HepG2 (cell line): ENCODE measurements at places on chromosomes 2 and 18. TPM values are rescaled to one million over a fixed set of nuclear protein-coding genes. Genes with fewer than 3 reads are reported as not detected.
A peak's percentile ranks its signal among the peaks of the same experiment; 100 is the strongest.

- H3K27me3 ChIP-seq = no peaks in the 10 kb centered on the region; the same call in 1 of the 2 replicates
- no peak overlapping the region for H3K27ac ChIP-seq
- DNase-seq = peak; percentile 33
- H3K36me3 ChIP-seq = no peaks in the 10 kb centered on the region
- H3K4me1 ChIP-seq = peaks cover 21% of the 10 kb centered on the region
Measured at GRCh38 chr18:22872900-22873537, 60.1 kb upstream of the RBBP8 start.

DNA sequence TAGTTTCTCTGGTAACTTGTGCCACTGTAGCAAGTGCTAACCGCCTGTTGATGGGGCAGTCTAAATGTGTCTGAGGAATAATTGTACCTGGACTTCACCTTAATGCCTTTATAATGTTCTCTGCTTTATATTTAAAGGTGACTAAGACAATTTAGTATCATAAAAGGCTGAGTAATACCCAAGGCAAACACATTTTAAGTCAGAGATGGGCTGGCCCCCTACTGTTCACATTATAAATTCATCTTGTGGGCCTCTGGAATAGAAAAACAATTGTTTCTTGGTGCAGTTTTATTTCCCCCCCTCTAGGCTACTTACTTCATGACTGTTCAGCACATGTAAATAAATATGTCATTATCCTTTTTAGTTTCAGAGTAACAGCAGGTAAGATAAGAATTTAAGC lies 559.3 kb upstream of the PIK3C3 start:
- H3K4me3 ChIP-seq = no peak overlapping the region
- DNase-seq = no peak
- H3K27me3 ChIP-seq = no peaks in the 10 kb centered on the region
- no peak overlapping the region for H3K27ac ChIP-seq
- no peaks in the 10 kb centered on the region for H3K36me3 ChIP-seq
- H3K4me1 ChIP-seq = no peaks in the 10 kb centered on the region

DNA sequence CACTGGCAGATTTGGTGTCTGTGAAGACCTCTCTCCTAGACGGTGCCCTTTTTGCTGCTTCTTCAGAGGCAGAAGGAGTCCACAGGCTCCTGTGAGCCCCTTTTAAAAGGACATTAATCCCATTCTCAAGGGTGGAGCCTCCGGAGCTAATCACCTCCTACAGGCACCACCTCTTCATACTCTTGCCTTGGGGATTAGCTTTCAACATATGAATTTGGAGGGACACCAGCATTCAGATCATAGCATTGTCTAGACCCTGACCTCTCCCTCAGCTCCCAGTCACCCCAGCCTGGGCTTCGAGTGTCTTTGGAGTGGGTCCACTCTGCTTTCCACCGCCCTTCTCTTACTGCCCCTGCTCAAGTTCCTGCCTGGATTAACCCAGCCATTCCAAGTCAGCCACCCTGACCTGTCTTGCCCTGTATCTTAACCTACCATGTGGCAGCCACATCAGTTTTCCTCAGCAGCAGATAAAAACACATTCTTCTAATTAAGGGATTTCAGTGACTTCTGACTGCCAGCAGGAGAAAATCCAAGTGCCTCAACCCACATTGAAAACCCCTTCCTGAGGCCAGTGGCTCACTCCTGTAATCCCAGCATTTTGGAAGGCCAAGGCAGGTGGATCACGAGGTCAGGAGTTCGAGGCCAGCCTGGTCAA lies 6.1 kb upstream of the NCL start:
- no peaks in the 10 kb centered on the region for H3K36me3 ChIP-seq
- peaks cover 12% of the 10 kb centered on the region for H3K4me1 ChIP-seq
- H3K27me3 ChIP-seq = 0 out of 3 replicates have a peak, but pooled peaks cover 6% of the 10 kb centered on the region
- no peak for DNase-seq
- no peak overlapping the region for H3K4me3 ChIP-seq
- H3K27ac ChIP-seq = no peak overlapping the region

GRCh38 chr2:110197452-110197851 lies 7.4 kb downstream of the NPHP1 start:
- no peak overlapping the region for H3K4me3 ChIP-seq
- no peak overlapping the region for H3K27ac ChIP-seq
- DNase-seq = peak; percentile 14
- no peaks in the 10 kb centered on the region for H3K36me3 ChIP-seq

GRCh38 chr2:24274809-24275208 lies 85.5 kb downstream of the ITSN2 start:
- DNase-seq = no peak
- peaks cover 3% of the 10 kb centered on the region; the same call in 1 of the 2 replicates for H3K4me1 ChIP-seq
- H3K27me3 ChIP-seq = no peaks in the 10 kb centered on the region

GRCh38 chr2:86825036-86825692 lies 34.5 kb upstream of the CD8A start:
- peaks cover 15% of the 10 kb centered on the region for H3K4me1 ChIP-seq
- H3K4me3 ChIP-seq = no peak overlapping the region
- no peak for DNase-seq

GRCh38 chr18:73296686-73297085 lies 428.9 kb upstream of the NETO1 start:
- no peaks in the 10 kb centered on the region for H3K27me3 ChIP-seq
- H3K36me3 ChIP-seq = no peaks in the 10 kb centered on the region
- no peak overlapping the region for H3K4me3 ChIP-seq
- no peaks in the 10 kb centered on the region for H3K4me1 ChIP-seq
- H3K27ac ChIP-seq = no peak overlapping the region
- no peak for DNase-seq

GRCh38 chr2:101524806-101525430 lies 50.0 kb upstream of the RFX8 start:
- H3K27me3 ChIP-seq = peaks cover 23% of the 10 kb centered on the region; the same call in 1 of the 3 replicates
- H3K27ac ChIP-seq = no peak overlapping the region
- peaks cover 24% of the 10 kb centered on the region for H3K4me1 ChIP-seq
- no peaks in the 10 kb centered on the region for H3K36me3 ChIP-seq
- H3K4me3 ChIP-seq = no peak overlapping the region

DNA sequence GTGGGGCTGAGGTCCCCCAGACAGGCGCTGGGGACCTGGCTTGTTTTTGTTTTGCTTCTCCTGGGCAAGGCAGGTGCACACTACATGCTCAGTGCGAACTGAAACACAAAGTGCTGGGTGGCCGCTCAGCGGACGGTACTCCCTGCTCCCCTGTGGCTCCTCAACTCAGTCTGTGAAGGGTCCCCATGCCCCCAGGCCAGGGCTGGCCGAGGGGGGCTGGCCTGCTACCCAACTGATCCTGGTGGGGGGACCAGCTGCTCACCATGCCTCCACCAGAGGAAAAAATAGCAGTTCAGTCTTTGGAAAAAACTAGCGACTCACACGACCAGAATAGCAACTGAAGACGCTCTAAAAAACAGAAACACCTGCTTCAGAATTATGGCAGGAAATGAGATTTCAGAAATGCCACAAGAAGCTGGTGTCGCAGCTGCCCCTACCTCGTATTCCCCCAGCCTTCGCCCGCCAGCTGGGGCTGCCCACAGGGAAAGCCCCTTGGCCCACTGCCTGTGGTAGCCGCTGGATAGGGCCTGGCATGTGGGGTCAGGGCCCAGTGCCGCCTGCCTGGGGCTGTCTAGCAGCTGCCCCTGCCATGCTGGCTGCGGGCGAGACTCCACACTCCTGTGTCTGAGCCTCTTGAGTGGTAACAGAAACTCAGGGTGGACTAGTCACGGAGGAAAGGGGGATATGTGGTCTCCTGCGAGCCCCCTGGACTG lies 43.7 kb downstream of the MEX3C start:
- no peak overlapping the region for H3K4me3 ChIP-seq
- no peak for DNase-seq
- no peaks in the 10 kb centered on the region for H3K4me1 ChIP-seq
- no peak overlapping the region for H3K27ac ChIP-seq

GRCh38 chr2:45974056-45974455 lies 322.6 kb downstream of the PRKCE start:
- no peaks in the 10 kb centered on the region for H3K36me3 ChIP-seq
- 0 out of 2 replicates have a peak, but pooled peaks cover 5% of the 10 kb centered on the region for H3K4me1 ChIP-seq
- H3K4me3 ChIP-seq = no peak overlapping the region

The FRZB gene
- polyA plus RNA-seq = 0.86 and 1.2 TPM in 2 replicates

The CD207 gene
- polyA plus RNA-seq = 0.13 and 0.15 TPM in 2 replicates

The OXER1 gene
- polyA plus RNA-seq = 9.0 and 11.3 TPM in 2 replicates

The ZNF385B gene
- polyA plus RNA-seq = 5.6 and 6.7 TPM in 2 replicates

The PLCL1 gene
- polyA plus RNA-seq = not detected in 2 replicates
